ENCODE measurements at places on chromosomes 12 and 14.

DNA sequence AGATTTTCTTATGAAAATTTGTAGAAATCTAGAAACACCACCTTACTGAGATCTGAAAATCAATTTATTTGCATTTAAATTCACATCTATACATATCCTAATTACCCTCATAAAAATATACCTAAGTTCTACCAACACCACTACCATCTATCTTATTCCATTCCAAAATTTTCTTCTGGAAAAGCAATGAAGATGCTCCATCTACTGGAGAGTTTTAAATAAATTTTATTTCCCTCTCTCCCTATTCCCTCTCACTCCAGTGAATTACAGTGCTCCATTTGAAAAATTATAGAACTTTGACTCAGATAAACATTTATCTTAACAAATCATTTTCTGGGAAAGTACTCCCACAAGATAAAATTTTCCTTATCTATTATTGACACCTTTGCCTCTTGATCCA, 2.3 kb upstream of the C14orf39 start:
- DNase-seq: no peak

DNA sequence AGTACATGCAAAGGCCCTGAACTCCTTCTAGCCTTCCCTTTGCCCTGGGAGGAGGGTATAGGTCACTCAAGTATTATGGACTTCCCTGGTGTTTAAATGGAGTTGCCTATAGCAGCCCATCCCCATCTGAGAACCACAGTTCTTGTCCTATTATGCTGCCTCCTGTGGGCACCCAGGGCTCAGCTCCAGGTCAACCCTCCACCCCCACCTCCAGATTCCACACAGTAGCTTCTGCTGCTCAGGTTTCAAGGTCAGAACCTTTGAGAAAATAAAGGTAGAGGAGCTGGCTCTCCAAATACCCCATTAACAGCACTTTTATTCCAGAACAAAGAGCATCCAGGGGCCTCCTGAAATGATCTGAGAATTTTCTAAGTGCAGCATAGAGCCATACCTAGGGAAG, 57.4 kb downstream of the ACTN1 start:
- DNase-seq: no peak

GRCh38 chr12:107339932-107340331, 246.6 kb upstream of the CRY1 start:
- no peak for DNase-seq

- DNase-seq: no peak
Measured at GRCh38 chr14:94752591-94753436, 17.1 kb downstream of the GSC start.

GRCh38 chr12:124525927-124526692, 41.3 kb downstream of the NCOR2 start:
- no peak for DNase-seq

DNA sequence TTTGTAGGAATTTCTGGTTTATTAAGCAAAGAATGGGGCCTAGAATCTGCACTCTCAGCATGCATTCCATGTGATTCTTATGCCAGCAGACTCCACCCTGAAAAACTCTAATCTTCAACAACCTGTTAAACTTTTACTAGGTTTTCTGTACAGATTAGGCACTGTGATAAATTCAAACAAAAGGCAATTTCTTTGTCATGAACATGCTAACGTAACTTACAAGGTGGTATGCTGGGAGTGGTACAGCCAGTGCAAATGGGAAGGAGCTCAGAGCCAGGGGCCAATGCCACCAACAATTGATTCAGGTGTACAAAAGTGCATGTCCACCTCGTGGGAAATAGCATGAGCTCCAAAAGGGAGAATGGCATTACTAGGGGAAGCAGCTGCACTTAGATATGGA, 83.0 kb downstream of the PPFIBP1 start:
- no peak for DNase-seq

GRCh38 chr12:12476857-12477531, 85.7 kb downstream of the DUSP16 start:
- DNase-seq: no peak

DNA sequence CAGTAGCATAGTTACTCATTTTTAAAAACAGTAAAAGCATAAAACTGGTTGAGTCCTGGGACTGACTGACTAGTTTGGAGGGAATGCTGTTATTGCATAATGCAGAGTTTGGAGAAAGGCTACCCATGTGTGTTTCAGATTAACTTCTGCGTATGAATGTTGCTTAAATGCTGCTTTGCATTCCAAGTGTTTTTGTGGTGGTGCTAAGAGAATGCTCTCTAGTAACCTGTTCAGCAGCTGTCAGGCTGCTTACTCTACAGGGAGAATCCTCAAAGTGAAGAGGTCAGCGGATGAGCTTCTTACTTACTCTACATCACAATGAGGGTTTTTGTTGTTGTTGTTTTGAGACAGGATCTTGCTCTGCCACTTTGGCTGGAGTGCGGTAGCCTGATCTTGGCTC, 4.3 kb downstream of the DLST start:
- DNase-seq: no peak

DNA sequence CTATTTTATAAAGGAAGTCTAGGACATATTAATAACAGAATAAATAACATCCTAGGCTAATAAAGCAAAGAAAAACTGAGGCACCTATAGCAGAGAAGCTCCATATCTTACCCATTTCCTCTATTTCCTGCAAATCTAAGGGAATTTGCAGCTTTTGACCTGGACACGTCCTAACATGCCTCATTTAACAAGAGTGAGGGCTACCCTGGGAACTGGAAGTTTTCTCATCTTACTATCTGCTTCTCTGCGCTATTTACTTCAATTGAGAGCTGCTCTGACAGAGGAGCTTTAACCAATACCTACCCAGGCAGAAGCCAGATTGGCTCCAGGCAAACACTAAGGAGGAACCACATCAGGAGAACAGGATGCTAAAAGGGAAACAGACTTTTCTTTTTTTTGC, 5.7 kb downstream of the YBX3 start:
- no peak for DNase-seq

DNA sequence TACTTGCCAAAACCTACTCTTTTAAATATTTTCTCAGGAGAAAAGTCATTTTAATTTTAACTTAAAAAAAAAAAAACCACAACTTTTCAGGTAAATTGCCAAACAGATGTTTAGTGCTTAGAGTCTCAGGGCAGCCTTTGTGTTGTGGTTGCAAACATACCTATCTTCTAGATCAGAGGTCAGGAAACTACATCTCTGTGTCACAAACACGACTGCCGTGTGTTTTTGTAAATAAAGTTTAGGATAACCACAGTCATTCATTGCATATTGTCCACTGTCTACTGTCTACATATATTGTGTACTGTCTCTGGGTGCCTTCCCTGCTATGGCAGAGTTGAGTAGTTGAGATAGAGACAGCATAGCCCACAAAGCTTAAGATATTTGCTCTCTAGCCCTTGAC, 48.9 kb downstream of the DYRK2 start:
- DNase-seq: no peak

- DNase-seq: no peak
Measured at GRCh38 chr12:43044241-43044640, 454.7 kb upstream of the PRICKLE1 start.

- DNase-seq: no peak
Measured at GRCh38 chr14:24701062-24701461, 67.1 kb upstream of the GZMB start.

- DNase-seq: no peak
Measured at GRCh38 chr12:129520739-129521138, 383.1 kb downstream of the TMEM132D start.

Measured in thoracic aorta (tissue), 2 donors.